ENCODE measurements at places on chromosomes 13 and 19. TPM values are rescaled to one million over a fixed set of nuclear protein-coding genes. Genes with fewer than 3 reads are reported as not detected.

Gene GATAD2A
- 39.9 TPM for total RNA-seq

GRCh38 chr13:99463646-99464397 lies 37.5 kb upstream of the TM9SF2 start:
- DNase-seq = no peak

GRCh38 chr19:1050989-1051788 lies 11.3 kb downstream of the ABCA7 start:
- no peak for DNase-seq

DNA sequence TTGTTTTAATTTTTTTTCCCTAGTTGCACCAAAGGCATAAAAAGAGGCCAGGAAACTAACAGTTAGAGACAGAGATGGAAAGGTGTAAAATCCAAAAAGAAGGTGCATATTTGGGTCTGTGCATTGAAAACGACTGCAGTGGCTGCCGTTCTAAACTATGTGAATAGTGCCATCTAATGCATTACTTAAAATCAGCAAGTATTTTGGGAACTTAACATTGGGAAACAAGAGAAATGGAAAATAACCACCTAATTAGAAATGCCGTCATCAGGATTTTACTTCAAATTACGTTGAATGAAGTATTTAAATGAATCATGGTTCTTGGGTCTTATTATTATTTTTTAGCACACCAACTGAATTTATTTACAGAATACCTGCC lies 189.5 kb upstream of the MIR17HG start:
- no peak for DNase-seq

GRCh38 chr13:28394422-28394821 lies 100.5 kb downstream of the FLT1 start:
- DNase-seq = no peak
